Activated CD4-positive, alpha-beta T cell treated with anti-CD3 and anti-CD28 coated beads for 1 hour (primary cell): ENCODE measurements at places on chromosomes 16 and 17.

- no peak for DNase-seq
These were observed 12.1 kb downstream of the VMP1 start for GRCh38 chr17:59719526-59719925.

DNA sequence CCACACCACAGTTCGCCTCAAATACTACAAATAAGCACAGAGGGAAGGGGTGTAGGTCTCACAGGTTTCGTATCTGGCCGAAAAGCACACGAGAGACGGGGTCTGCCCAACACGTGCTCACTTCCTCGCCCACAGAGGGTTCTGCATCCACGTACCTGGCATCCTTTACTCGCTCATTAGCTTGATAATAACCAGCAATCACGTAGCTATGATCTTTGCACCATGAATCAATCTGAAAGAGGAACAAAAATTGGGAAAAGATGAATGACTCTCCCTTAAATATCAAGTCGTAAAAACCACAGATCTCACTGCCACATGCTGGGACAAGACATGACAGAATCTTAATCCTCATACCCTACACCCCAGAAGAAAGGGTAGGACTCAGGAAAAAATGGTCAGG is 10.5 kb downstream of the EMC8 start:
- no peak for DNase-seq

- no peak for DNase-seq
These were observed 1.4 kb upstream of the RHBDF2 start for GRCh38 chr17:76502341-76503211.

GRCh38 chr17:57114085-57114673 is 29.1 kb downstream of the AKAP1 start:
- DNase-seq: peak; percentile 55

DNA sequence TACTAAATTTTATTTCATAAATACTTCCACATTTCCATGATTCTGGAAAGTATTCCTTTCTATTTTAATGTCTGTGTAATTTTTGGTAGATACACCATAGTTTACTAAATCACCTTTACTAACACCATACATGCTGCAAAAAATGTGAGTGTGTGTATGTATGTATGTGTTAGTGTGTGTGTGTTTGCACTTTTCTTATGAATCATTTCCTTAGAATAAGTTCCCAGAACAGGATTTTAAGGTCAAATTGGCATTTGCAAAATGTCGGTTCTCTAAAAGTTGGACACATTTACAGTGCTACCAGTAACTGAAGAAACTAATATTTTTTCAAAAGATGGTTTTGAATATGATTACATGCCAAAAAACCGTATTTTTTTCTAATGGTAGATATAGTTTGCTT is 137.1 kb downstream of the CYB561 start:
- no peak for DNase-seq

DNA sequence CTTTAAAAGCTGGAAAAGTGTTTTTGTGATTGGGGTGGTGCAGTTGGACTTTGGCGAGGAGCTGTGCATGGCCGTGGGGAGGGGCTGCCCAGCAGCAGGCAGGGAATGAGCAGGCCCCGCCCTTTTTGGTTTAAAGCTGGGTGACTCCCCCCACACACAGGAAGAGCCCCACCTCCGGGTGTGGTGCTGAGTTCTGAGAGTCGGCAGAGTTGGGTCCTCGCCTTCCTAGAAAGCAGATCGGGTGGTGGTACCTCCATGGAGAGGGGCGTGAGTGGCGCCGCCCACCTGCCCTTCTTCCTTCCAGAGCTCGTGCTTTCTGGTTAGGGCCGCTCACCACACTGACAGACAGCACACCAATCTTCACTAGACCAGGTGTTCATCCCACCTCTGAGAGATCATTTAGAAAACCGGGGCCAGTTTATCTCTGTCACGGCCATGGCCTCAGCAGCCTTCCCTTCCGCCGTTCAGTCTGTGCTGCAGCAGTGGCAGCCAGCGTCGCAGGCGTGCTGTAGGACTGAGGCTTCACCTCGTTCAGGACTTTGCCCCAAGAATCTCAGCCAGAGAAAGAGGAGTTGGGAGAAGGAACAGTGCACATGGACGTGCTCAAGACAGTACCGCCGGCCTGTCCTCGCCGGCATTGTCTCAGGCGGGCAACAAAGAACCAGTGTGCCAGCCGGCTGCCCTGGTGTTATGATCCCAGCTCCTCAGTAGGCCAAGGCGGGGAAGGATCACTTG is 144.0 kb upstream of the CHMP6 start:
- DNase-seq: peak; percentile 35

- no peak for DNase-seq
These were observed 16.4 kb downstream of the FAM20A start for GRCh38 chr17:68584581-68585303.

DNA sequence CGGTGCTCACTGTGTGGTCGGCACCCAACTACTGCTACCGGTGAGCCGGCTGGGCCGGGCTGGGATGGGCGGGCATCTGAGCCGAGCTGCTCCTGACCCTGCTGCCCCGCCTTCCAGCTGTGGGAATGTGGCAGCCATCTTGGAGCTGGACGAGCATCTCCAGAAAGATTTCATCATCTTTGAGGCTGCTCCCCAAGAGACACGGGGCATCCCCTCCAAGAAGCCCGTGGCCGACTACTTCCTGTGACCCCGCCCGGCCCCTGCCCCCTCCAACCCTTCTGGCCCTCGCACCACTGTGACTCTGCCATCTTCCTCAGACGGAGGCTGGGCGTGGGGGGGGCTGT is 6.9 kb downstream of the TBX6 start:
- no peak for DNase-seq

GRCh38 chr16:53629151-53629550 is 74.5 kb downstream of the RPGRIP1L start:
- no peak for DNase-seq

- DNase-seq: no peak
These were observed 16.8 kb downstream of the POLR3E start for GRCh38 chr16:22313876-22314470.

GRCh38 chr17:72394531-72394930 is 273.7 kb downstream of the SOX9 start:
- no peak for DNase-seq

DNA sequence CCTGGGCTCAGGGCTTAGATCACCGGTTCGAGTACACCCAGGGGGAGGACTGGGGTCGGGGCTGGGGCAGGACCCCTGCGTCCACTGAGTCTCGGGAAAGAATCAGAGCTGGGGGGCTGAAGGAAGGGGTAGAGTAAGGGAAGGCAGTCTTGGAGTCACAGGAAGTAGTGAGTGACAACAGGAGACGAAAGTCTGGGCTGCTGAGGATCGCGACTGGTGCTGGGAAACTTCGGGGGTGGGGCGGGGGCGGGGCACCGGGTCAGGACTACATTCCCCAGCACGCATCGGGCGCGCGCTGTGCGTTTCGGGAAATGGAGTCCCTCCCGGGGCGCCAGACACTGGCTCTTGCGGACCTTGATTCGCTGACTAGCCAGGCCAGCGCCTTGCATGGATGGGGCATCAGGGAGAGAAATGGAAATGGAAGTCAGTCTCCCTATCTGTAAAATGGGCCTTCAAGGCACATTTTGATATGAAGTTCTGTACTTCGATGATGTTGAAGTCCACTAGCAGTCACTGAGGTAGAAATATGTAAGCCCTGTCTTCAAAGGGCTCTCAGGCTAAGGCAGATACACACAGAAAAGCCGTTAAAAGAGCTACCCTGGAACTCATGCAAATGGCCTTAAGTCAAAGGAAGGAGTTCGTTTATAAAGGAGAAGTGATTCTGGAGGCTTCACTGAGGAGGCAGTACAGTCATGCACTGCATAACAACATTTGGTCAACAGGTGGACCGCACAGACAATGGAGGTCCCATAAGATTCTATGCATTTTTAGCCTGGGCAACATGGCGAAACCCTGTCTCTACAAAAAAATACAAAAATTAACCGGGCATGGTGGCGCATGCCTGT is 697 bp downstream of the CTF1 start:
- peak; percentile 64 for DNase-seq

DNA sequence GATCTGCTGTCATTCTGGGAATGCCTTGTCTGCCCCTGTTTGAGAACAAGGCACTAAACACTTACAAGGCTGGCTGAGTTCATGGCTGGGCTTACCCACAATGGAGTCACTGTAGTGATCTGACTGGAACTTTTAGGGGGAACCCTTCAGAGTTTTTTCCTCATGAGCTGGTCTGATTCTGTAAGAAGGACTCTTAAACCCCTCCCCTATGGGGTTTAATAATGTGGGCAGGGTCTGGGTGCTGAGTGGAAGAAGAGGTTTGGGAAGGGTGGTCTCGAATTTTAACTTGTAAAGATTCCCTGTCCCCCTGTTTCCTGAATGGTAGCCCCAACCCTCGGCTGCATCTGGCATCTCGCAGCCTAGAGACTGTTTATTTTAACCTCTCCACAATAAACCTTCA is 30.6 kb downstream of the OSBPL7 start:
- no peak for DNase-seq

- no peak for DNase-seq
These were observed 654 bp upstream of the SCNN1B start for GRCh38 chr16:23301251-23302044.

- no peak for DNase-seq
These were observed 417.1 kb downstream of the TMEM114 start for GRCh38 chr16:8173111-8173644.

GRCh38 chr17:75152922-75153779 is 1.2 kb downstream of the JPT1 start:
- no peak for DNase-seq

DNA sequence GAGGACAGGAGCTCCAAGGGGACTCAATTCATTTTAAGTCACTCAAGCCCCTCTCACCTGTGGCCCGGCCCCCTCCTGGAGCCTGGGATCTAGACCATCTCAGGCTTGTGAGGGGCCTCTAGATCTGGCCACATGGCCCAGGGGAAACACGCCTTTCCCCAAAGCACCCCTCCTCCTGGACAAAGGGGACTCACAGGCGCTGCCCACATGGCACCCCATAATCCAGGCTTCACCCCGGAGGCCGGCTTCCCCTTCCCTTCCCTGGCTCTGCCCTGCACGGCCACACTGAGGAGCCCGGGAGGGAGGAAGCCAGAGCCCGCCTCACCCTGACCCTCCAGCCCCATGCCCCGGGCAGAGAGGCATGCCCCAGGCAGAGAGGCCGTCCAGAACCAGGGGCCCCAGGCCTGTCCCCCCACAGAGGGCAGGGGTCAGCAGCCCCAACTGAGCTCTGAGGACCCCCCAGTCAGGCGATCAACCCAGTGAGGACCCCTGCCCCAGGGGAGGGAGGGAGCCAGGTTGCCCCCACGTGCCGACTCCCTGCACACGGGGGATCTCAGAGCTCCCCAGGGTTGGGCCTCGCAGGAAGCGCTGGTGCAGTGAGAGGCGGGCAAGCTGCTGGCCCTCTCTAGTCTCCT is 10.9 kb downstream of the HS3ST6 start:
- DNase-seq: no peak

DNA sequence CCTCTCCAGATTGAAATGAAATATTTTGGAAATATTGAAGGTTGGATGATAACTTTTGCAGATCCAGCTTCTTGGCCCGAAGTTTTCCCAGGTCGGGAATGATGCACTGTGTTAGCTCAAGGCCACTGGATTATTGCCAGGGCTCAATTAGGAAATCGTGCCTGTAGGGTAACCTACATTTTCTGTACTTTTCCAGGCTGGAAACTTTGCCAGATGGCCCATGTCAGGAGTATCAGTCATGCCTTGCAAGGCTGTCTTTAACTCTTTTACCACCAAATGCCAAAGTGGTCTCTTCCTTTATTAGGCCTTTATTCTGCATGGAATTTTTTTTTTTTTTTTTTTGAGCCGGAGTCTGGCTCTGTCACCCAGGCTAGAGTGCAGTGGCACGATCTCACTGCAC is 8.9 kb upstream of the SEC14L1 start:
- DNase-seq: no peak

- DNase-seq: no peak
These were observed 61.9 kb upstream of the HLF start for GRCh38 chr17:55202896-55203295.

- DNase-seq: no peak
These were observed 9.3 kb downstream of the ZNF629 start for GRCh38 chr16:30777591-30778297.

DNA sequence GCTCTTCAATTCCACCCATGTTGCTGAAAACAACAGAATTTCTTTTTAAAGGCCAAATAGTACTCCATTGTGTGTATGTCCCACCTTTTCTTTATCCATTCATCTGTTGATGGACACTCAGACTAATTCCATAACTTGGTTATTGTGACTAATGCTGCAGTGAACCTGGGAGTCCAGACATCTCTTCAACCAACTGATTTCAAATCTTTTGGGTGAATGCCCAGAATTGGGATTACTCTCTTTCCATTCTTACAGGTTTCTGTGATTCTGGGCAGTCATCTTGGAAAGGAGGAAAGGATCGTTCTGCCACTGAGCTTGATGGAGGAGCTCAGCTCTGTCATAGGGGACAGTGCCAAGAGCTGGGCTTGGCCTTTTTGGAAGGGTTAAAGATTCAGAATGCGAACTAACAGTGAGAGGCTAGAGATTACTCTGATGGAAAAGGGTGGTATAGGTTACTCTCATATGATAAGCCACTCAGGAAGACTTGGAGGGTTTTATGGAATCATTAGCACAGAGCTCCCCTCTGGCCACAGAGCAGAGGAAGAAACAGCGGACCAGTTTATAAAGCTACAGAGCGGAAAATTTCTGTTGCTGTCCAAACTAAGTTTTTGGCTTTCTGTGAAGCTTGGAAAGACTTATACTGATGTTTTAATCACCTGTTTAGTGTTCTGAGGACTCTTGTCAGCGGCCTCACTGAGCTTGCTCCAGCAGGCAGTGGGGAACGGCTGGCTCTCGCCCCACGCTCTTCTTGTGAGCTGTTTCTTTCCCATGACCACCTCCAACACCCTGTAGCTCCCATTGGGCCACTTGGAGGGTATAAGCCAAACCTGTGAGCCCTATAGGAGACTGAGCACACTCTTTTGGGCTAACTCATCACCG is 48.3 kb downstream of the HIC1 start:
- no peak for DNase-seq

- no peak for DNase-seq
These were observed 625.1 kb downstream of the HS3ST4 start for GRCh38 chr16:26316683-26317464.

DNA sequence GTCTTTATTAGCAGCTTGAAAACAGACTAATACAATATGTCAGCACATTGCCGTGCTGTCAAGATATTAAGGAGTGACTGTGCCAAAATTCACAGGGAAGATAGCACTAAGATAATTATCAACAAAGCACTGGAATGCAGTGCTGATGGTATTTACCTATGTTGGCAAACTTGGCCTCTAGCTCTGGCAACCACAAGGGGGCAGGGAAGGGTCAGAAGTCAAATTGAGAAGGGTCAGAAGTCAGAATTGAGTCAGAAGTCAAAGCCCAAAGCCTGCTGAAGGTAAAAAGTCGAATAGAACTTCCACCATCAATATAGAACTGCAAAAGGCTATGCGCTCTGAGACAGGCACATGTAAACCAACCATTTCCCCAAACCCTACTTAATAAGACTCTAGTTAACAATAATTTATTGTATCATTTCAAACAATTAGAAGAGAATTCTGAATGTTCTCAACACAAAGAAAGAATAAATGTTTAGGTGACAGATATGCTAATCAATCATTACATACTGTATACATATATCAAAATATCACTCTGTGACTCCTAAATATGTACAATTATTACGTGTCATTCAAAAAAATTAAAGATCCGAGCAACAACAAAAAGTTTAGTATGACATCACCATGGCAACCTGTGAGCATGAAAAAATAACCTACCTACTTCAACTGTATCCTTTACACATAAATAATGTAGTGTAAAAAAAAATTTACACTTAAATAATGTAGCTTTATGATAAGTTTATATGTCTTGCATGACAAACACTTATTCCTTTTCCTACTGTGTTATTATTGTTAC is 916.1 kb downstream of the KCNJ2 start:
- no peak for DNase-seq

- no peak for DNase-seq
These were observed 53.0 kb upstream of the GAS7 start for GRCh38 chr17:10251212-10251948.

GRCh38 chr17:60371416-60371815 is 20.5 kb downstream of the USP32 start:
- no peak for DNase-seq
